ENCODE measurements at places on chromosomes 11 and 22.
A peak's percentile ranks its signal among the peaks of the same experiment; 100 is the strongest.

DNA sequence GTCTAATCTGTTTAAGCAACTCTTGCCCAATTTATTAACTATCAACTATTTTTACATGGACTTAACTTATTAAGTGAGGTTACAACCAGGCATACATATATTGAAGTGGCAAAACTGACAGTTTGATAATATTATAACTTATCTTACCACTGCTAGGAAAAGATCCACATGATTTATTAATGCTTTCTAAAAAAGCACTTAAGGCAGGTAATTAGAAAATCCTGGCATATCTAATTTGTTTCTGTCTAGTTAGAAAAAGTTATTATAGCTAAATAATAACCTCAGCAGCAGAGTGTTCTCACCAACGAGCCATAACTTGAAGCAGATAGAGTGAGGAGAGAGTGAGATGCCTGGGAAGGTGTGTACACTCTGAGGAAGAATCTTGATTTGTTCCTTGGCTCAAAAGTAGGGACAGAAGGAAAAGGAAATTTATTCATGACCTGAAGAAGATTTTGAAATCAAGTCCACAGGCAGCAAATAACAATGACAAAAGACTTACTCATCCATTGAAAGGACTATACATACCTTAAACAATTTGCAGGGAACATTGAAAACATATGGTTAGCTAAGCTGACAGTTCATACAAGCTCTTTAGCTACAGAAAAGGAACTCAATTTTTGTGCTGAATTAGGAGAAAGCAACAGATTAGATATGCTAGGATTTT is 7.1 kb upstream of the MUC15 start:
- DNase-seq = no peak

GRCh38 chr11:11149671-11150459 is 203.2 kb downstream of the CSNK2A3 start:
- peak; percentile 88 for DNase-seq

DNA sequence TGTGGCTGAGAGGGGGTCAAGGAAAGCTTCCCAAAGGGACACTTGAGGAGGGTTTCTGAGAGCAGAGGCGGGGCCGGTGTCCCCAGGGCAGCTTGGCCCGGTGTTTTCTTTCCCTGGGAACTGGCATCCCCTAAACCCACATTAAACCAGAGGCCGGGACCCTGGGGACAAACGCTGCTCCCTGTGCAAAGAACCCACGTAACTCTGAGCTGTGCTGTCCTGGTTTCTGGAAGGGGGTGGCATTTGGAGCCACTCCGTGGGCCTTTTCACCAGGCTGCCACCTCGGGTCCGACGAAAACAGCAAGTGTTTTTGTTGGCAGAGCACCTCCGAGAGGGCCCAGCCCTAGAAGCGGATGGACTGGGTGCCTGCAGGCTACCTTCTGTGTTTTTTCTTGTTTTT is 100.2 kb upstream of the ANO1 start:
- no peak for DNase-seq

DNA sequence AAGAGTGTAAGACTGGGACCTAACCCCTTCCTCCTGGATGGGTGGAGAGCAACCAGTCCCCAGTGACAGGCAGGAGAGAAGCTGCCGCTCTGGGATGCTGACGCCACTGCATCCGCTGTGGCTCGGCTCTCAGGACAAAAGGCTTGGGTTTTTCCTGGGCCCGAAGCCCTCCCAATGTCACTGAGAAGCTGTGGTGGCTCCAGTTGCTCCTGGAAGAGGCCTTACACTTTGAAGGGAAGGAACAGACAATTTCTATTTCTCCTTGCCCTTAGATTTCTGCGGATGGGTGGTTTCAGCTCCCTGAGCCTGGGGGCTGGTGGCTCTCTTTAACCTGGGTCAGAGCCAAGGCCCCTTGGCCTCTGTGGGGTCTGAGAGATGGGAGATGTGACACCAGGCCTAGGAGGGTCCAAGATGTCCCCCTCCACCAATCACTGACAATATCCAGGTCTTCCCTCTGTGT is 21.4 kb downstream of the TPBGL start:
- no peak for DNase-seq

DNA sequence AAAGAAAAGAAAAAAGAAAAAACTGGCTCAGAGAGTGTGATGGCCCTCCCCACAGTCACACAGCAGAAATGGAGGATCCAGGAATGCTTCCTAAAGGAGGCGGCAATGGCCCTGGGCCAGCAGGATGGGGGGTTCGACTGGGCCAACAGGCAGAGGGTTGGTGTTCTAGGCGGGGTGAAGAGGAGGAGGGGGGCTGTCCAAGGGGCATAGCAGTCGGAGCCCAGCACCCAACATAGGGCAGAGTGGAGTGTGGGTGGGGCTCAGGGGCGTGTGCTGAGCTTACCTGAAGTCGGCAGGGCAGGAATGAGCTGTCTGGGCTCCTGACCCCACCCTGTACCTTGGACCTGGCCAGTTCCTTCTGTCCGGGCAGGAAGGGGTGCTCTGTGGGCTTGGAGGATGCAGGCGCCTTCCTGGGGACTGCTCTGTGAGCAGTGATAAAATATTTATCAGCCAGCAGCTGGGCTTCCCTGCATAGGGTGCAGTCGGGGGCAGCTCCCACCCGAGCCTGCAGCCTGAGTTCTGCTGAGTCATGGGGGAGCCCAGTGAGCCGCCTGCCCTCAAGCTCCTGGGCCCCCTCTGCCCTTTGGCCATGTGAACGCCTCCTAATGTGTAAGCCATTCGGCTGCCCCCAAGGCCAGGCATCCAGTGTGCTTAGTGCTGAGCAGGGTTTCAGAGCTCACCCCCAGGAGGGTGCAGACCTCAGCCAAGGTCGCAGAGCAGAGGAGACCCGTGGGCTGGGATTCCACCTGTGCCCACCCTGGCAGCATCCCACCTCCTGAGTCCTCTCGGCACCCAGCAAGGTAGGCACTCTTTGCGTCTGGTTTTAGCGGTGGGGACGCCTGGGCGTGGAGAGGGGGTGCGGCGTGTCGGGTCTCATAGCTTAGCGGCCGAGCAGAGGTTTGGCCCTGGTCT is 25.3 kb upstream of the PRR5 start:
- no peak for DNase-seq

DNA sequence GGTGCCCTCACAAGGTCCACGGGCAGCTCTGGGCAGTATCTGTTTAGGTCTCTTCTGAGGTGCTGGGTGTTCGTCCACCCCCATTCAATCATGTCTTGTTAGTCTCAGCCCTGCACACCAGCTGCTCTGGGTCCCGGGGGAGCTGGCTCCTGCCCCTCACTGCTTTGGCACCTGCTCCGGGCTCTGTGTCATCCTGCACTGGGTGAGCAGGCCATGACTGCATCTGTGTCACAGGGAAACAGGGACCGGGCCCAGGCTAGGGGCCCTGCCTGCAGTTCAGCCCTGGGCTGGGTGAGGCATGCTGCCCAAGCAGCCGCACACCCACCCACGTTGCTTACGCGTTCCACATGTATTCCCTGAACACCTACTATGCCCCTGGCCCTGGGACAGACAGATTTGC is 43.9 kb downstream of the ELFN2 start:
- no peak for DNase-seq

- no peak for DNase-seq
Observed at GRCh38 chr11:63802637-63803414, 10.4 kb upstream of the SPINDOC start.

DNA sequence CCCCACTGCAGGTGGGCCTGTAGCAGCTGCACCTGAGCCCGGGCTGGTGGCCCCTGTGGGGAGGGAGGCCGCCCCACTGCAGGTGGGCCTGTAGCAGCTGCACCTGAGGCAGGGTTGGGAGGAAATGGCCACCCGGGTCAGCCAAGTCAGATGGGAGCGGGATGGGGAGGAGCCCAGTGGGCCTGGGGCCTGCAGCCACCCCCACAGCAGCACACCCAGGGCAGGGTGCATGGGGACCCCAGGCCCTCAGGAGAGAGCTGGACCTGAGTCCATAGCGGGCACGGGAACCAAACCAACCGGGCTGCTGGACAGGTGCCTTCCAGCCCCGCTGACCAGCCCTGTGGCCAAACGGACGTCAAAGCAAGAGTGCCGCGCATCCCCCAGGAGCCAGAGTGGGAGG is 61.7 kb downstream of the BRD1 start:
- DNase-seq = no peak

DNA sequence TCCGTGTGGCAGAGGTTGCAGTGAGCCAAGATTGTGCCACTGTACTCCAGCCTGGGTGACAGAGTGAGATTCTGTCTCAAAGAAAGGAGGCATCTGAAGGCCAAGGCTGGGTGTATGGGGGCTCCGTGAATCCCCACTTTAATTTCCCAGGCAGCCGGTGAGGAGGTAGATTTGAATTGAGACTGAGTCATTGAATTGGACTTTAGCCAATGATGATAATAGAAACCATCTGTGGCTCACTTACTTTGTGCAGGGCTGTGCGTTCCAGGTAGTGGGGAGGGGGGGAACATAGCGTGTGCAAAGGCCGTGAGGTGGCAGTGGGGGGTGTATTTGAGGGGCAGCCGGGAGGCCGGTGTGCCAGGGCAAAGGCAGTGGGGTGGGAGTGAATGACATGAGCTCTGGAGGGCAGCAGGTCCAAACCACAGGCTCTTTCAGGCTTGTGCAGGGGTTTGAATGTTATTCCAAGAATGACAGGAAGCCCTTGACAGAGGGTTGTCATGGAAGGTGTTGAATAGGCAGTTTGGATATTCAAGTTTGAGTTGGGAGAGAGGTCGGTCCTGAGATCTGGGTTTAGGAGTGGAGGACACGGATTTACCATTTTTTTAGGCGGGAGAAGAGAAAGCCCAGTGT is 6.1 kb downstream of the ARHGAP8 start:
- DNase-seq = no peak

GRCh38 chr11:61293867-61294716 is 1.0 kb downstream of the VWCE start:
- DNase-seq = no peak

DNA sequence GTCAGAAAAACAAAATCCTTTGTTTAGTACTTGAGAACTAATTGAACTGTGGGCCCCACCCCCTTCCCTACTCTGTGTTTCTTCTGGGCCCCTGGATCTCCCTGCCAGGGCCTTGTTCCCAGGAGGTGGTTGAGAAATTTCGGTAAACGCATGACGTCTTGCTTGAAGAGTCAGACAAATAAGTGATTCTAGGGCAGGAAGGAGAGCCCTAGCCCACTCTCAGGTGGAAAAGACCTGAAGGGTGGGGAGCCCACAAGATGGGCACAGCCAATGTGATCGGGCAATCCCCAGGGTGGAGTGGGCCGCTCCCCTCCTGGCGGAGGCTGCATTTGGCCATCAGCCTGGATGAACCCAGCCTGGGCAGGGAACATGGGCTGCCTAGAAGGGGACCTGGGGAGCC is 16.8 kb upstream of the P2RY2 start:
- no peak for DNase-seq

- DNase-seq = no peak
Observed at GRCh38 chr22:34210301-34210700, 290.0 kb upstream of the LARGE1 start.

GRCh38 chr11:86443415-86443814 is 68.7 kb downstream of the CCDC81 start:
- DNase-seq = no peak

- DNase-seq = peak; percentile 30
Observed at GRCh38 chr11:36558571-36559413, 9.0 kb upstream of the RAG1 start.

DNA sequence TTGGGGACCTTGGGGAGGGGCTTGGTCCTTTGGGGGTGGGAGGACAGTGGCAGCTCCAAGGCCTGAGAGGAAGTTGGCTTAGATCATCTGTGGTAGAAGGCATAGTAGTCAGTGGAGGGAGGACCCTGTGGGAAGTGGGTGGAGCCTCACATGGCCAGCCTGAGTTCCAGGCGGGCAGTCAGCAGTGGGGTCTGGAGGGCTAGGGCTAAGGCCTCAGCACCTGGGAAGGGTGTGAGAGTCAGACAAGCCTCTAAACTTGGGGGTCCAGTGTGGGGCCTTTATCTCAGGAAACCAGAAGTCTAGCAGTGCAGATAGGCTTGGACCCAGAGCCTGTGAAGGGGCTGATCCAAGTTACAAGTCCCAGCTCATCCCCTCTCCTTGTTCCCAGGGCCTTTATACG is 4.0 kb downstream of the NLRX1 start:
- DNase-seq = no peak

- no peak for DNase-seq
Observed at GRCh38 chr11:11793073-11793472, 48.7 kb upstream of the USP47 start.

DNA sequence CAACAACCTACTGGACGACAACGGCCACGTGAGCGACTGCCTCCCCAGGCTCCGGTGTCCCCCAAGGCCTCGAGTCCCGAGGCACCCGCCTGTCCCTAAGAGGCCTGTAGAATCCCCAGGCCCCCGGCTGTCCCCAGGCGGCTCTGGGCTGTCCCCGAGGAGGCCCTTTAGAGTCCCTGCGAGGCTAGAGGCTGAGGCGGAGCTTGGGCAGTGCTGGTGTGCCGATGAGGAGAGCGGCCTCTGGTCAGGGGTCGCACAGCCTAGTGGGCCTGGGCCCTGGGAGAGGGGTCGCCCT is 3.7 kb downstream of the TBX1 start:
- DNase-seq = no peak

DNA sequence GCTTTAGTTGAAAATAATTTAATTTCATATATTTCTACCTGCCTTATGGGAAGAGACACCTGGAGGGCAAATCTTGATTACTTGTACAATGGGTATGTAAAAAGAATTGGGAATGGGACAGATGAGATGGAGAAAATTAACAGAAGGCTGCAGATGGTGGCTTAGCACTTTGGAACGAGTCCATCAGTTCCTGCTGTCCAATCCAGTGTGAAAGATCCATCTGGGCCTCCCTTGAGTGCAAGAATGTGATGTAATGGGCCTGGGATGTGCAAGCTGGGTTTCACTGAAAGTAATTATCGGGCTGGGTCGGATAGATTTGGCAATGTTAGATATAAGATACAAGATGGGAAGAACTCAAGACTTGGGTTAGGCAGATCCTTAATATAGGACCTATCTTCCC is 42.0 kb downstream of the CECR2 start:
- DNase-seq = no peak

DNA sequence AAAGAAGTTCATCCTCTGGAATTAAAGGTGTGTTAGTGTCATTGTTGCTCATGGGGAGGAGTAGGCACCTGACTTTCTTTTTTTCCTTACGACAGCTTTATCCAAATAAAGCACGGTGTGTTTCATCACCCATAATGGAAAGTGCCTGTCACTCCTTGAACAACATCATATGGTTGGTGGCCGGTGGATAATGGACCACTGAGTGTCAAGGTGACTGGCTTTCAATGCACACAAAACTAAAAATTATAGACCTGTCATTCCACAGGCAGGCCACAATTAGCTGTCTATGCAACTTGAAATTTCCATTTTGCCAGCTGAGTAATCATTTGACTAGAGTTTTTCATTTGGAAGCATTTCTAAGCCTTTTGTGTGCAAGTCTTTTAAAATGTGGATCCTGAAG is 45.0 kb upstream of the MPPED2 start:
- no peak for DNase-seq

DNA sequence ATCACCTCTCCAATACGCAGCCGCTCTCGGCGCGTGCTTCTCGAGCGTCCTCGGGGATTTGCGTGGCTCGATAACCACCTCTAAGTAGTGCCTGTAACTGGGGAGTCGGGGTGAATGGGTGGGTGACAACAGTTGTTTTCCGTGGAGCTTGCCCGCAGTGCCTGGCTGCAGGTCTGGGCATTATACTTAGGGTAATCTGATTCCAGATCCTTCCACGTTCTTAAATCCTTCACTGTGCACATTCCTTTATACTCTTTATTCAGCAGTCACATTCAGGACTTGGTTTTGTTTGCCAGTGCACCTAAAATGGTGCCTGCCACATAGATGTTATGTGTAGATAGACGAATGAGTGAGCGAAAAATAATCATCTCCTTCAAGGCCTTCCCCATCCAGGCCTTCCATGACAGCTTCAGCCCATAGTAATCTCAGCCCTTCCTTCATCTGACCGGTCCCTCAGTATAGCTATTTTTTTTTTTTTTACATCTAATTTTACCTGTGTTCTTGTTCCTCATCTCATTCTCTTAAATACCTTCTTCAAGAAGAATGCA is 602 bp downstream of the NAT10 start:
- no peak for DNase-seq

- DNase-seq = no peak
Observed at GRCh38 chr11:73983741-73984538, 1.3 kb upstream of the UCP2 start.
